ENCODE measurements at places on chromosomes 11 and 22.

GRCh38 chr22:24504956-24505736 lies 10.0 kb downstream of the UPB1 start:
- DNase-seq: no peak

DNA sequence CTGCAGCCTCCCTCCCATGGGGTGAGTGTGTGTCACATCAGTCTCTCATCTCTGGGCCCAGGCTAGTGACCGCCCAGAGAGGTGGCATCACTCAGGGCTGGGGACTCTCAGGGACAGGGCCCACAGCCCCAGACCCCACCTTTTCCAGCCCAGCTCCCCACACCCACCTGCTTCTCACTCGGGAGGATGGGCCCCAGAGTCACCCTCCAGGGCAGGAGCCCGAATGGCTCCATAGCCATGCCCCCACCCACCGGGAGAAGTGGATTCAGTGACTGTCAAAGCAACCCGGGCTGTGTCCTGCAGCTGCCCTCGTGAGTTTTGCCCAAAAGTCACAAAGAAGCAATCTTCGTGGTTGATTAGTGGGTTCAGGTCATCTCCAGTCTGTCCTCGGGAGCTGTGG lies 26.0 kb downstream of the PARVG start:
- no peak for DNase-seq

DNA sequence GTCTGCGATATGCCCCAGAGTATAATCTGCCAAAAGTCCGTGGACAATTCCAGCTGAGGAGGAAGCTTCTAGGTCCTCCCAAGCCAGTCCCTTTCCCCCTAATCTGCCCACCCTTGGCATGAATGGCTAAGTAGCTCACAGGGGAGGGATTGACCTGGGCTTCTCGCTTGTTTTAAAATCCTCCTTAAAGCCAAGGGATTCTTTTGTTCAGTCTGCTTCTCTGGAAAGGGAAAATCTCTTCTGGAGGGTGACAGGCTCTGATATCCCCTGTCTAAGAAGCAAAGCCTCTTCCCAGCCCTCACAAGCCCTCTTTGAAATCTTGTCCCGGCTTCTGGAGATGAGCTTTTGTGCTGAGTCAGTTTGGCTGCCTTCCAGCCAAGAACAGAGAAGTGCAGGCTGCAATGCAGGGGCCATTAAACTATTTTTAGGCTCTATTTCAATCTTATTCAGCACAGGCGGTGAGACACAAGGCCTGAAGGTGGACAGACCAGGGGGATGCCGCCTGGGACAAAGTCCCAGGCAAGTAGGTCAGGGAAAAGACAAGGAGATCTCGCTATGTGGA lies 23.9 kb downstream of the NEFH start:
- DNase-seq: peak; percentile 58

- no peak for DNase-seq
Measured at GRCh38 chr22:22666307-22667091, 22.1 kb downstream of the GGTLC2 start.

DNA sequence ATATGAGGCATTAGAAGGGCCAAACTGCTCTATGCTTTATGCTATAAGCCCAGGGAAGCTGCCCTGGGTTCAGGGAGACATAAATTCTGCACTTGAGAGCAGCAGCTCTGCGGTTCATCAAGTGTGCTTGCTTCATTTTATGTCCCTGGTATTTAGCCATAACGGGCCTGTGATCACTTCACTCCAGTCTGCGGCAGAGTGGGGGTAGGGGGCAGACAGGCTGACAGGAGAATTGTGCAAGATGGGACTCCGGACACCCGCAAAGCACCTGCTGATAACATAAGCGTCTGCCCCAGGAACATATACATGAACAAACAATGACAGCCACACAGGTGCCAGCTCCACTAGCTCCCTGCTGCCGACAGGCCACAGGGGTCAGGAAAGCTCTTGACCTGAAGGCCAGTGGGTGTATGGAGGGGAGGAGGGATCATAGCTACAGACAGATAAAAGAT lies 56.1 kb downstream of the SMCO4 start:
- DNase-seq: no peak

- DNase-seq: peak; percentile 39
Measured at GRCh38 chr11:115409691-115410220, 94.5 kb downstream of the CADM1 start.

- no peak for DNase-seq
Measured at GRCh38 chr11:5196731-5197130, 3.8 kb downstream of the OR51V1 start.

DNA sequence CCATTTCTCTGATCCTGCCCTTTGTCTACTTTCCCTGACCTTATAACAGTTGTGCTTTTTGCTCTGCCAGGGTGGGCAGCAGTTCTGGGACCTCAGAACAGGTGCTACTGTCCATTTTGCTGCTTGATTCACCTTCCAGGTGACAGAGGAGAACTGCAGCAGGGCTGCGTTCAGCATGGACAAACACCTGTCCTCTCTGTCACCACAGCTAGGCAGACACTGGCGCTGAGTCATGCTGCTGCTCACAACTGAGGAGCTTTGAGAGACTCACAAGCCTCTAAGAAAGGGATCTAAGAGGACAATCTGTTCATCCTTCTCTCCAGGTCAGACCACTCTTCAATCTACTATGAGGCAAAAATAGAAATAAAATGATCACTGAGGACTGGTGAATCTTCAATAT lies 1144.5 kb upstream of the CCDC90B start:
- DNase-seq: no peak

DNA sequence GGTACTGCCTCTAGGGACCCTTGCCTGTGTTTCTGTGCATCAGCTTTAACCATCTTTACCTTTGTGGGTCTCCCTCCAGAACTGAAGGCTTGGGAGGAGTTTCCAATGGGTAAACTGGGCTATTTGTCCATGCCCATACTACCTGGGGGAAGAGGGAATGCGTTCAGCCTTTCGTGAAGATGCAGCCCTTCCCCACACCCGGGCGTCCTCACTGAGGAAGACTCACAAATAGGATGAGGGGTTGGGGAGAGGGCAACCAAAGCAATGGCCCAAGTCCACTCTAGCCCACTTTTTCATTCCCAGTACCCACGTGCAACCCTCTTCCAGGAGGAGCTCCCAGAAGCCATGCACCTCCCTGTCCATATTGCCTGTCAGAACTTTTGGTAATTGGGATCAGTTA lies 61.8 kb upstream of the ADA2 start:
- DNase-seq: no peak

- DNase-seq: no peak
Measured at GRCh38 chr11:114302663-114303062, 6.5 kb downstream of the NNMT start.

GRCh38 chr11:46607516-46607915 lies 9.5 kb downstream of the HARBI1 start:
- no peak for DNase-seq

- no peak for DNase-seq
Measured at GRCh38 chr11:95152876-95153856, 63.5 kb downstream of the ENDOD1 start.

GRCh38 chr11:44311339-44312261 lies 1.7 kb upstream of the ALX4 start:
- DNase-seq: no peak

DNA sequence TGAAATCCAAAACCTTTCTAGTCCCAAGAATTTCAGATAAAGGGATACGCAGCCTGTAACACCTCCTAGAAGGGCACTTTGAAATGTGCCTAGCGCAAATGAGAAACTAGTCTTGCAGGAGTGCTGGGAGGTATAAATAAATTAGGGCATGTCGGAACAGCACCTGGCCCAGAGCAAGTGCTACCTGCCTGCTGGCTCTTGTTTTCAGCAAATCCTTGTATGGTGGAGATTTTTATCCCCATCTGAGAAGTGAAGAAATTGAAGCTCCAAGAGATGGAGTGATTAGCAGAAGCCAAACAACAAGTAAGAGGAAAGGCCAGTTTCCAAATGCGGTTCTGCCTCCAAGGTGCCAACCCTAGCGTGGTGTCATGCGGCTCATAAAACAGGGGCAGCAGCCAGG lies 36.7 kb upstream of the TFIP11 start:
- no peak for DNase-seq

GRCh38 chr11:125594958-125595357 lies 2.3 kb downstream of the STT3A start:
- no peak for DNase-seq

DNA sequence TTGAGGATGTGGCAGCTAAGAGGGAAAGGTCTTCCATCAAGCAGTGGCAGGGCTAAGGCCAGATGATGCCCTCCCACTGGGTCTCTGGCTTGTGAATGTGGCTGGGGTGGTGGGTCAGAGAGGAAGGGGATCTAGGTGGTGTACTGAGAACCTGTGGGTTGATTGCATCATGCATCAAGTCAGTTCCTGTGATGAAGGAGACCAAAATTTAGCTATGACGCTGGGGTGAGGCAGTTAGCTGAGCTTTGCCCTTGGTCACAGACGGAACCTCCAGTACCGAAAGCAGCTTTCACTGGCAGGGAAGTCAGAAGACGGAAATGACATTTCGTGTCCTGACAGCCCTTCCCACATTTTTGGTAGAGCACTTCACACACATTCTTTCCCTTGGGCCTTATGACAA lies 20.7 kb downstream of the ATG16L2 start:
- no peak for DNase-seq

DNA sequence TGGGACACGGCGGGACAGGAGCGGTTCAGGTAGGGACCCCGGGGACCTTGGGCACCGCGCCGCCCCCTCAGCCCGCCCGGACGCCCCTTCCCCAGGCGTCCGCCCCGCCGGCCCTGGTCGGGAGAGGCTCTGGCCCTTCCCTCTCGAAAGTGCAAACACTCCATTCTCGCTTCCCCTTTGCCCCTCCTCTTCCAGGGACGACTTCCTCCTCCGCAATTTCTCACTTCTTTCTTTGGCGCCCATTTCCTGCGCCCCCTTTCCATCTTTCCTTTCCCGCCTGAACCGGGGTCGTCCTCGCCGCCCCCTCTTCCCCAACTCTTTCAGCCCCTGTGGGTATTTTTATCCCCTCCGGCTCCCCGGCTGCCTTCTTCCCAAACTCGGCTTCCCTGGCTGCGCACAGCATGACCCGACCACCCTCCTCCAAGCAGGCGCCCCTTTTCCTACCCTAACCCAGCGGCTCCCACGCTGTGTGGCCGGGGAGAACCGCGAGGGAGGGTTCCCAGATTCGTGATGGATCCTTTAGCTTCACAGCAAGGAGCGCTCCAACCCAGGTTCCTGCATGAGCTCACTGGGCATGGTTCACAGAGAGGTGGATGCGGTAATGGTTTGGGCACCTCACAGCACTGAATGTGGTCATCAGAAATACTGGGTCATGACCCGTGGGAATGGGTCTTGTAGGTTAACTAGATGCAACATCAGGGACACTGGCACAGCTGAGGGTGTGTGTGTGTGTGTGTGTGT lies 689 bp downstream of the RAB39A start:
- DNase-seq: peak; percentile 6

GRCh38 chr22:27541836-27542235 lies 259.7 kb downstream of the MN1 start:
- no peak for DNase-seq

DNA sequence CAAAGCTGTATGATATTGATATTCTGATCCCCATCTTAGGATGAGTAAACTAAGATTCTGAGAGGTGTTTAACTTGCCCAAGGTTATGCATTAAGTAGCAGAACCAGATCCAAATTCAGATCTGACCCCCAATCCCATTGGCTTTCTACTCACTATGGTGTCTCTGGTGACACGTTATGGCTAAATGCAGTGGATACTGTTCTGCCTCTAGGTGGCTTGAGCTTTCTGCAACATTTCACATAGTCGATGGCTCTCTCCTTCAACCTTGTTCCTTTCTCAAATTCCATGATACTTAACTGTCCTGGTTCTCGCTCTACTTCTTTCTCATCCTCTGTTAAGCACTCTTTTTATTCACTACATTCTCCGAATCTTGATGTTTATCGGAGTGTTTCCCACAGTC lies 9.4 kb downstream of the C11orf97 start:
- no peak for DNase-seq

GRCh38 chr22:46563381-46564083 lies 26.1 kb upstream of the CELSR1 start:
- no peak for DNase-seq

- DNase-seq: no peak
Measured at GRCh38 chr11:103844327-103845215, 191.9 kb upstream of the DDI1 start.

DNA sequence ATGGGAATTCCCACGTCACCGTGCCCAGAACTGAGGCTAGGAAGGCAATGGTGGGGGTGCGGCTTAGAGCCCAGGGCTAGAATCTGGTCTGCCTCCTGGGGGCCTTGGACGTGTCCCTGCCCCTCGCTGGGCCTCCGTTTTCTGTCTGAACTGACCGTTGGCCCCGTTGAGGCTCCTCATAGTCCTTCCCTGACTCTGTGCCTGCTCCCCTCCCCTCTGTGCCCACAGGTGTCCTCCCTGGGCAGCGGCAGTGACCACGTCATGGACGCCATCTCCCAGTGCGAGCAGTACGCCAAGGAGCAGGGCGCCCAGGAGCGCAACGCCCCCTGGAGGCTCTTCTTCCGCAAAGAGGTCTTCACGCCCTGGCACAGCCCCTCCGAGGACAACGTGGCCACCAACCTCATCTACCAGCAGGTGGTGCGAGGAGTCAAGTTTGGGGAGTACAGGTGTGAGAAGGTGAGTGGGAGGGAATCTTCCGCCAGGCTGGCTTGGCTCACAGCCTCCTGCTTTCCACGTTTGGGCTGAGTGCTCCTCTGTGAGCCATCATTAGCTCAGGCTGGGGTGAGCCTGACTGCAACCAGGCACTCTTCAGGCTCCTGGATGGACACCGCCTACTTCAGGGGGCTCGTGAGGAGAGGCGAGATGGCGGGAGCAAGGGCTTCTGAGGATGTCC lies 63.9 kb downstream of the MYO7A start:
- DNase-seq: no peak

- DNase-seq: no peak
Measured at GRCh38 chr11:120657306-120658070, 145.9 kb downstream of the GRIK4 start.

DNA sequence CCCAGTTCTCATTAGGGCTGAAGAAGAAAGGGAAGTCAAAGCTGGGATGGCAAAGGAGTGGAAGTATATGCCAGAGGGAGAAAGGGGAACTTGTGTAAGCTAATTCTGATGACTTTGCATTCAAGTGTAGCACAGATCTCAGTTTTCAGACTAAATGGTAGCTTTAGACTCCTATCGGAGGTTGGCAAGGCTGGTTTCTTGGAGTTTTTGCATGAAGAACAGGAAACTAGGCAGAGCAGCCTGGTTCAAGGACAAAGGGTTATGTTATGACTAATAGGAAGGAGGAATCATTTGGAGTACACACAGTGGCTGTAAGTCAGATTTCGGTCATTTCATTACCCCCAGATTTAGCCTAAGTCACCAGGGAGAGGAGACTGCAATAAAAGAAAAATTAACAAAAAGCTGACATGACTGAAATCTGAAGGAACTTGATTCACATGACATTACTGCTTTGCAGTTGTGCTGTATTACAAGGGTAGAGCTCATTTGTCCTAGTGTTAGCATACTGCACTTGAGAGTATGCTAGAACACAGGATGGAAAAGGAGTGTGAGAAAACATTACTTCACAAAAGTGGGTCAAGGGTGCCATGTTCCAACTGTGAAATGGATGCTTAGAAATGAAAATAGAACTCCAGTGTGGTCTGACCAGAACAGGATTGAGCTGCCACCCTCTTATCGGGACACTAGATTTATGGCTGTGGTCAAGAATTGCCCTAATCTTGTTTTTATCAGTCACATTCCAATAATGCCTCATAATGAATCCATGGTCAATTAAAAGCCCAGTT lies 23.6 kb downstream of the ADM start:
- DNase-seq: peak; percentile 16

- no peak for DNase-seq
Measured at GRCh38 chr11:93732237-93732892, 8.9 kb downstream of the TAF1D start.
